Spinal cord (tissue), 10 donors: ENCODE measurements at places on chromosomes 3 and 15.

DNA sequence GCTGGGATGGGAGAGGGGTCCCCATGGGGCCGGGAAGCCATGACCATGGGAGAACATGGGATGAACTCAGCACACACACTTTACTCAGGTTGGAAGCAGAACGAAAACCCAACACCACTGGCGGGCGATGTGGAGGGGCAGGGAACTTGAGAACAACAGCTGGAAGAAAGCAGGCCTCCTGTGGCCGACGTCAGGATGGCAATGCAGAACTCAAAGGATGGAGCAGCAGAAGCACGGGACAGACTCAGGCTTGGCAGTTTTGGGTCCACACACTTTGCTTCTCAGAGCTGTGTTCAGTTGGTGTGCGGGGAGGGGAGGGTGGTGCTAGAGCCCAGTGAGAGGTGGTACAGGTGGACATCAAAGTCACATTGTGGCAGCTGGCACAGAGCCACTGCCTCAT lies 80.7 kb downstream of the SEC22A start:
- no peak for DNase-seq

DNA sequence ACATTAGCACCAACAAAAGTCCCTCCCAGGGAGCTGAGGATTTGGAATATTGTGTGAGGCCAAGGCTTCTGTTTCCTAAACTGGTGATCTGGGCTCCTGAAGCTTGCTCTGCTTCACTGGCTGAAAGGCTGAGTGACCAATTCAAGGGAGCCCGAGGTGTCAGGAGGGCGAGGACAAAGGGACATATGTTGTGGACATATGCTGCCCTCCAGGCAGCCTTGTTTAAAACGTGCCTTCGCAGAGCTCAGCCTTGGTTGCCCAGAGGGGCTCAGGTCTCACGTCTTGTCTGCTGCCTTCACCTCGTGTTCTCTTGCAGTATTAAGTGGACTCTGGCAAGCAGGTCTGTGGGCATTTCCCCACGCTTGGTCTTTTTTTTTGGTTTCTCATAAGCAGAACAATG lies 7.0 kb downstream of the SLCO3A1 start:
- no peak for DNase-seq

GRCh38 chr3:141373232-141373631 lies 4.9 kb downstream of the ZBTB38 start:
- no peak for DNase-seq

- DNase-seq, result no peak
These were observed 210.6 kb upstream of the ATP10A start for GRCh38 chr15:26073430-26074333.

- no peak for DNase-seq
These were observed 106.5 kb downstream of the ERC2 start for GRCh38 chr3:56361731-56362130.

DNA sequence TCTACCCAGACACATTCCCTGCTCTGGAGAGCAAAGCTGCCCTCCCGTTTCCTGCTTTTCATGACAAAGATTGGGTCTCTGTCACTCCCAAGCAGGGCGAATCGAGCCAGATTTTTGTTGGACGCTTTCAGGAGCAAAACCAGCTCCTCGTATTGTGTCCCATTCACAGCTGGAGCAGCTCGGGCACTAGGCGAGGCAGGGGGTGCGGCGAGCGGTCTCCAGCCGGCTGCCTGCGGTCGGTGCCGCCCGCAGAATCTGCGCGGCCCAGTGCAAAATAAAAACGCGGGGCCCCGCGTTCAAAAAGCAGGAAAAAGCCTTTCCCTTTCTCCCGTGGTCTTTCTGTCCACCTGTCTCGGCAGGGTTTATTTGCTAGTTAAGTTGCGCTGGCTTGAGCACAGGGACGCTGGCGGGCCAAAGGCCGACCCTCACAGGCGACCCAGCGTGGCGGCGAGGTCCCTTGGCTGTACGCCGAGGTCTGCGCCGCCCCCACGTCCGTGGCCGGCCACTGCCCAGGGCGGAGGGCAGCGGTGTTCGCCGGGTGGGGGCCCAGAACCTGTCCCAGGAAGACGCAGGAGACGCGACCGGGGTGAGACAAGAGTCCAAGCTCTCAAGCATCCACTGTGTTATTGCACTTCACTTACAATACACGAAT lies 71.2 kb downstream of the CYP19A1 start:
- DNase-seq, result no peak

GRCh38 chr3:167110901-167111300 lies 269.2 kb downstream of the ZBBX start:
- no peak for DNase-seq

DNA sequence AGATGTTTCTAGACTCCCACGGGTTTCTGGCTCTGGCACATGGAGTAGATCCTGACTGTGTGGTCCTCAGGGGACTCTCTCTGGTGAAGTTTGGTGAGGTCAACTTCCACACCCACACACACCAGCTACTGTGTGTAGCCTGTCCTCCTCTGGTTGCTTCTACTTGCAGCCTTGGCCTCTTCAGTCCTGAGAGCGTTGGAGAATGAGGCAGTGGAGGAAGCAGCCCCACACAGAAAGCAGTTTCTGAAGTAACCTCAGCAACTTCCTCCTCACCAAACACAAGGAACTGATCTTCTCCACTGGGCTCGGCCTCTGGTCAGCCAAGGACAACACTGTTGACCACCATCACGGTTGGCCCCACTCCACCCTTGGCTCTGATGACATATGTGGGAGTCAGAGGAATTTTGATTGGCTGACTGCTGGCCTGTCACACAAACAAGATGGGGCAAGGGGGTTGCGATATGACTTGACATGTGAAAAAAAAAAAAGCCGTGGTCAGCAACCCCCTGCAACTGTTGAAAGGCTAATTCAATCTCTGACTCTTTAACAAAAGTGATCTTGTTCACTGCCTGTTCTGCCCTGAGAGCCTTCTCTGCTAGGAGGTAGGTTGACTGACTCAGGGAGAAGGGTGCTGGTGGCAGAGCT lies 19.6 kb downstream of the CD86 start:
- DNase-seq, result no peak

DNA sequence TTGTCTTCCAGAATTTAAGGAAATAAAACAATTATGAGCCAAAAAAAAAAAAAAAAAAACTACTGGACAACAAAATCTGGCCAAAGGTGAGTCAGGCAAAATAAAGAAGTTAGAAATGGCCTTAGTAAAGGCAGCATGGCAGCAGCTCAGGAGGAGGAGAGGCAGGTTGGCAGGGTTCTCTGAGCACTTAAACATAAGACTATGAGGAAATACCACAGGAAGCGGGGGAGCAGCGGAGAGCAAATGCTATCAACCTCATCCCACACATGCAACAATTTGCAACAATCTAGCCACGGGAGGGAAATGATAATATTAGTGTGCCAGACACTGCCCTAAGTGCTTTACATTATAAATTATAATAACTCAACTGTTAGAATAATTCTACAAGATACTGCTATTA lies 247.3 kb upstream of the NSMCE3 start:
- no peak for DNase-seq

DNA sequence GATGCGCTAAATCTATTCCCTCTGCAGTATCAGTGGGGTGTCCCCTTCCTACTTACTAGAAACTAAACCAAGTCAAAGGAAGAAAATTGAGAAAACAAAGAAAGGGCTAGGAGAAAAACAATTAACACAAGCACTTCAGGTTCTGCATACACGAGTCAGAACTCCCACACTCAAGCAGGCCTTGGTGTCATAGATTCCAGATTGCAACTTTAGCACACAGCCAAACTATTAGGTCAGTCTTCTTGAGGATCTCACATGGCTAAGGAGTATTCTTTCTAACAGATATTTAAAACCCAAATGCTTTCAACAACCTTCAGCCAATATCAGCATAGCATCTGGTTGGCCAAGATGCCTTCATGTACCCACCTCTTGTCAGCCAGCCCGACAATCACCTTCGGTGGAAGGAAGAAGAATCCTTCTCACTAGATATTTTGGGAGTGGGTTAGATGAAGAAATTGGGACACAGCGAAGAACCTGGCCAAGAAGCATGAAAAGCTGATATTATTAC lies 340.0 kb downstream of the VPS13C start:
- no peak for DNase-seq

- no peak for DNase-seq
These were observed 125.0 kb upstream of the MEF2A start for GRCh38 chr15:99440551-99441443.

DNA sequence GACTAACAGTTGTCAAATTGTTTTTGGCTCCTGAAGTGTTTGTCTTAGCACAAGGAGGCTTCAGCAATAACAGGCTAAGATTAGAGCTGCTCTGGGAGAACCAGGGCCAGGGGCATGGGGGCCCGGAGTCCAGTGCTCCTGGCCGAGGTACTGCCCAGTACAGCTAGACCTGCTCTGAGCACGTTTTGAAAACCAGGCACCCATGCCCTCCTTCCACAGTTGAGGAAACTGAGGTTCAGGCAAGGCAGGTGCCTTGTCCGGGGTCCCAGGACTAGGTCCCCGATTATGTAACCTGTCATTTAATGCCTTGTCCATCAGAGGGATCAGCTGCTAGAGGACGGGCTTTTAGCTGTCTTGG lies 19.2 kb downstream of the KBTBD13 start:
- no peak for DNase-seq

GRCh38 chr3:60064210-60065178 lies 1014.7 kb upstream of the CFAP20DC start:
- no peak for DNase-seq

GRCh38 chr3:184716622-184717398 lies 4.9 kb upstream of the MAGEF1 start:
- DNase-seq, result peak; percentile 95

DNA sequence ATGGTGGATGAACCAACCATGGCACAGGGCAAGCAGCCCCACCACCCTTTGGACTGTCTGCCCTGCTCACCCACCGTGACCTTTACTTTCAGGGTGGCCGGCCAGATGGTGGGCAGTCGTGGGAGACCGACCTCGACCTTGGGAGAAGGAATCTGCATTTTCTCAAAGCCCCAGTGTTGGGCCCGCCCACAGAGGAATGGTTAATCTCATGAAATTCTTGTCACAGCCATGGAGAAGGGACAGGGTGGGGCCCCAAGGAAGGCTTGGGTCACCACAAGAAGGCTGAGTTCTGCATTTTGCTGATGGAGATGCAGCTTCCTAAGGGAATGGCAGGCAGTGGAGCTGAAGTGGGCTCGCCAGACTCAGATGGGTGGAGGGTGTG lies 2.9 kb downstream of the PLXND1 start:
- DNase-seq, result no peak

GRCh38 chr3:7630351-7630911 lies 769.5 kb downstream of the GRM7 start:
- DNase-seq, result no peak

DNA sequence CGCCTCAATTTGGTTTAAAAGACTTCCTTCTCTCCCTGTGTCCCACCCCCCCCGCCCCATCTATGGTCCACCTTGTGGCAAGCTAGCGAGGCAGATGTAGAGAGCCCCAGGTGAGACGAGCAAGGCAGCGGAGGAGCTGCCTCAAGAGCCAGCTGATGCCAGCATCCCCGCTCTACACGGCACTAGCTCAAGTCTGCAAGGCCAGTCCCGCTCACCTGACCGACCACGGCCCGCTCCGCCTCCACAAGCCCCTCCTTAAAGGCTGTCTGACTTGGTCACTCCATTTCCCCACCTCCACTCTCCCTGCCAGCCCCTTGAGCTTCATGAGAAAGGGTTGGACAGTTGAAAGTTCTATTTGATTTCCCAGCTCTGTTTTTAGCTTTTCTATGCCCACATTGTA lies 56.2 kb upstream of the IGF1R start:
- no peak for DNase-seq

DNA sequence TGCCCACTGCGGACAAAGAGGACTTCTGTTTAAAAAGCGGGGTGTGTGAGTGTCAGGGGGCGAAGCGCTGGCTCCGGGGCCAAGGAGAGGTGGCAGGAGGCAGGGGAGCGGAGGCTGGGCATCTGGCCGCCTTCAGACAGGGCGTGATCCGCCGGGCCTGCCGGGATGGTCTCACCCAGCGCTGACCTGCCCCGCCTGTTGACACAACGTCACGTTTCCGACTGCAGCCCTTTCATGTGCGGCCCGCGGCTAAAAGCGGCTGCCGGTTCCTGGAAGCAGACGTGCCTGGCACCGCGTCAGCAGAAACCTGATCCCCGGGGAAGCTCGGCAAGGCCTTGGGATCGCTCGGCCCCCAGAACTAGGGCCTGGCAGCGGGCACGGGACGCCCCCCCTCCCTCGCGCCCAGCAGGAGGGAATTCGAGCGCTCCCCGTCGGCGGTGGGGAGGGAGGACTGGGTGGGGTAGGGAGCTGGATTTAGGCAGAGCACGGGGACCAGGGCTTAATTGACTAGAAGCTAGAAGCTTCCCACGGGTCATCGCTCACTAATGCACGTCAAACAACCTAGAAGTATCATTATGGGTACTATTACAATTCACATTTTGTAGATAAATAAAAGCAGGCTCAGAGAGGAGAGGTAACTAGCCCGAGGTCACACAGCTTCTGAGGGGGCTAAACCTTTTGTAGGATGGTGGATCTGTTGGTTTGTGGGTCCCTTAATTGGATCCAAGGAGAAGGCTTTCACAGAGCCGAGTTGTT lies 7.7 kb downstream of the BHLHE40 start:
- DNase-seq, result no peak

- no peak for DNase-seq
These were observed 19.7 kb downstream of the RCN2 start for GRCh38 chr15:76951220-76951619.

DNA sequence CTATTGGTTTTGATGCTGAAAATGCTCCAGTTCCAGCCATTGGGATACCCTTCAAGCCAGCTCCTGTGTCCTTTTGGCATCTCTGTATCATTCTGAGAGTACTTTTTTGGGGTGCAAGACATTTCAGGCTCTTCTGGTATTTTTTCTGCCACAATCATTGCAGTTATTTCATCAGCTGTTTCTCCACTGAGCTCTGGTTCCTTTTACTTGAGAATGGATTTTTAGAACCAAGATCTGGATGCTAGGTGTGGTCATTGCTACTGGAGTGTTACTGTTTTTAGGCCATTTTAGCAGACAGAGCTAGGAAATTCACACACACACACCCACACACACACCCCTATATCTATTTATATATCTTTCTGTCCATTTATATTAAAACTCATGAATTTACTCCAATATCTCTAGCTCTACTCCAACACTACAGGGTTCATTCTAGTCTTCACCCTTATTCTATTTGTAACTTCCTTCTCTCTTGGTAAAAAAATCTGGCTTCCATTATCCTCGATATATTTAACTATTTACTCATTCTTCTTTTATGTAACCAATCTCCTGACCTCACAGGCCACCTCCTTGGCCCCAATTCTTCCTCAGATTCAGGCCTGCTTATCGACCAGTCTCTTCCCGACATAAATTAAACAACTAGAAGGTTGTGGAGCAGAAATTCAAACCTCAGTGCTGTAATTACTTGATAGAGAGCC lies 17.0 kb downstream of the SLC35G2 start:
- no peak for DNase-seq

DNA sequence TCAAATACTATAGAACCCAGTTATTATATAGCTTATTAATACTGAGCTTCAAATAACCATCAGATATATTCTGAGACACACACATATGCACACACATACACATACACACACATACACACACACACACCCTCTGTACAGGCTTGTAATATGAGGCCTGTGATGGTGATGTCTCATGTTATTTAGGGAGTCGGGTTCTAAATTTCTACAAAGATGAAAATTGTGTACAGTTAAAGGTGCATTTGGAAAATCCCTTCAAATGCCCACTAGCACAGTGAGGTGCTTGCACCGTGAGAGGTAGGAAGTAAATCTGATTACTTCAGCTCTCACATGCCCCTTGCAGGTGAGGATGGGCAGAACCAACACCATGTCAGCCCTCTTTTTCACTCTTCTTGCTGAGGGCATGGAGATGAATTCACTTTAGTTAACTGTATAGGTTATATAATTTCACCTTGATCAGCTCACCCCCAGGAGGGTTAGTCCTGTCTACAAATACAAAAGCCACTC lies 294.5 kb upstream of the PROK2 start:
- DNase-seq, result no peak

GRCh38 chr3:165641569-165642310 lies 195.5 kb downstream of the BCHE start:
- DNase-seq, result no peak
